ENCODE measurements at places on chromosomes 4 and X.

DNA sequence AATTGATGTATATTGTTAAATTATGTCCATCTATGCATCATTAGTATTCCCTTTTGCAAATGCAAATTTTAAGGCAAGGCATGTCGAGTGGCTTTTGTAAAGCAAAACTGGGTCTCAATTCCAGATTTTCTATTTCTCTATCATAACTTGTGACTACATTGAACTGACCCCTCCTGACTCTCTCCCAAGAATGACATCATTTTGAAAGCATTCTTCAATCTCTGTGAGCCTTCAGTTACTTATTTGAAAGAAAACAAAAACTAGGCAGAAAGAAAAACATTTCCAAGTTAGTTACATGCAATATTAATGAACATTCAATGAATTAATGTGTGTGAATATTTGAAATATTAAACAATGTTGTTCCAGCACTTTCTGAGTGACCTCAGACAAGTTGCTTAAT is 314.3 kb upstream of the CLNK start:
- no peak for DNase-seq

DNA sequence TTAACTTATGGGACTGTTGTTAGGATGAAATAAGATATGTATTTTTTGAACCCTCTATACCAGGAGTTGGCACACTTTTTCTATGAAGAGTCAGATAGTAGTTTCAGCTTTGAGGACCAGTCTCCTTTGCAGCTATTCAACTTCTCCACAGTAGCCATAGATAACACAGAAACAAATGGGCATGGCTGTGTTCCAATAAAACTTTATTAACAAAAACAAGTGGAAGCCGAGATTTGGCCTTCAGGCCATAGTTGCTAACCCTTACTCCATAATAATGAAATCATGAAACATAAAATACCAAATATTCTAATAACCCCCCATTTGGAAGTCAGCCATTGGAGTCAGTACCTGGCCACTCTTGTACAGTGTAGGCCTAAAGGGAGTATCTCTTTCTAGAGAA is 30.6 kb downstream of the ARX start:
- no peak for DNase-seq

DNA sequence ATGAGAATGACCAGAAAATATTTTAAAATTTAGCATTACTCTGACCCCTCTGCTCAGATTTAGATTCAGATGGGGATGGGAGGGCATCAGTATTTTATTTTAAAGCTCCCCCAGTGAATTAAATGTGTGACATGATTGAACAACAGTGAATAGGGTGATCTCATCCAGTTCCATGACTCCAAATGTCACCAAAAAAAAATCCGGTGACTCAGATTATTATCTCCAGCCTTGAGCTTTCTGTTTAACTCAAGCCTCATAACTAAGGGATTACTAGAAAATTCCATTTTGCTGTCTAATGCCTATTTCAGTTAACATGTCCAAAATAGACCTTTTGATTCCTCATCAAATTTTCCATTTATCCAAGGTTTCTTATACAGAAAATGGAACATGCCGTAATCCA is 121.8 kb upstream of the TMEM47 start:
- DNase-seq, result no peak

DNA sequence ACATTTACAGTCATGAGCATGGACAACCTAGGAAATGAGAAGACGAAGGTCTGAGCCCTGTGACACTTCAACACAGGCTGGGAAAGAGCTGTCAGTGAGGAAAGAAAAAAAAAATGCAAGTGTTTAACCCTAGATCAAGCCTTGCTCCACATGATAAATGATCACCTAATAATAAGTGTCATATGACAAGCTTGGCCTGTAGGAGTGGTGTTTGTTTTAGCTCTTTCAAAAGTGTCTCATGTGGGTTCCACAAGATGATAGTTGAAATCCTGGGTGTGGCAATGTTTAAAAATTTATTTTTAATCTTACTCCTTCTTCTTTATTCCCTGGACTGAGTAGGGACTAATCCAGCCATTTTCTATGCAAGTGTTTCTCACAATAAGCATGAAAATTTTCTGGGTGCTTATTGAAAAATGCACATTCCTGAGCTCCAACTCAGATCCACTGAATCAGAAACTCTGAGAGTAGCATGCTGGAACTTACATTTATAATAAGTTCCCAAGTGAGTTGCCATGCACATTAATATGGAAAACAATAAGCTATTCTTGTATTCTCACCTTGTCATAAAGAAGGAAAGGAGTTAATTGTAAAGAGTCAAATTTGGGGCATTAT is 138.3 kb downstream of the AREG start:
- no peak for DNase-seq

GRCh38 chr4:40321574-40322275 is 13.4 kb upstream of the CHRNA9 start:
- peak; percentile 24 for DNase-seq

DNA sequence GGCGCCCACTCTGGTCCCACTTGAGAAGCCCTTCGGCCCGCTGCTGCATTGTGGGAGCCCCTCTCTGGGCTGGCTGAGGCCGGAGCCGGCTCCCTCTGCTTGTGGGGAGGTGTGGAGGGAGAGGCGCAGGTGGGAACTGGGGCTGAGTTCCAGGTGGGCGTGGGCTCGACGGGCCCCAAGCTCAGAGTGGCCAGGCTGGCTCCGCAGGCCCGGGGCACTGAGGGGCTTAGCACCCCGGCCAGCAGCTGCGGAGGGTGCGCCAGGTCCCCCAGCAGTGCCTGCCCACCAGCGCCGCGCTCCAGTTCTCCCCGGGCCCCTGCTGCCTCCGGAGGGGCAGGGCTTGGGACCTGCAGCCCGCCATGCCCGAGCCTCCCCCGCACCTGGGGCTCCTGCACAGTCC is 65.2 kb upstream of the SMIM10 start:
- DNase-seq, result no peak

- DNase-seq, result no peak
Measured at GRCh38 chr4:83832110-83832825, 296.4 kb downstream of the GPAT3 start.

GRCh38 chrX:11591723-11592346 is 73.9 kb downstream of the ARHGAP6 start:
- DNase-seq, result no peak

- DNase-seq, result no peak
Measured at GRCh38 chr4:151048913-151049312, 33.8 kb upstream of the LRBA start.

DNA sequence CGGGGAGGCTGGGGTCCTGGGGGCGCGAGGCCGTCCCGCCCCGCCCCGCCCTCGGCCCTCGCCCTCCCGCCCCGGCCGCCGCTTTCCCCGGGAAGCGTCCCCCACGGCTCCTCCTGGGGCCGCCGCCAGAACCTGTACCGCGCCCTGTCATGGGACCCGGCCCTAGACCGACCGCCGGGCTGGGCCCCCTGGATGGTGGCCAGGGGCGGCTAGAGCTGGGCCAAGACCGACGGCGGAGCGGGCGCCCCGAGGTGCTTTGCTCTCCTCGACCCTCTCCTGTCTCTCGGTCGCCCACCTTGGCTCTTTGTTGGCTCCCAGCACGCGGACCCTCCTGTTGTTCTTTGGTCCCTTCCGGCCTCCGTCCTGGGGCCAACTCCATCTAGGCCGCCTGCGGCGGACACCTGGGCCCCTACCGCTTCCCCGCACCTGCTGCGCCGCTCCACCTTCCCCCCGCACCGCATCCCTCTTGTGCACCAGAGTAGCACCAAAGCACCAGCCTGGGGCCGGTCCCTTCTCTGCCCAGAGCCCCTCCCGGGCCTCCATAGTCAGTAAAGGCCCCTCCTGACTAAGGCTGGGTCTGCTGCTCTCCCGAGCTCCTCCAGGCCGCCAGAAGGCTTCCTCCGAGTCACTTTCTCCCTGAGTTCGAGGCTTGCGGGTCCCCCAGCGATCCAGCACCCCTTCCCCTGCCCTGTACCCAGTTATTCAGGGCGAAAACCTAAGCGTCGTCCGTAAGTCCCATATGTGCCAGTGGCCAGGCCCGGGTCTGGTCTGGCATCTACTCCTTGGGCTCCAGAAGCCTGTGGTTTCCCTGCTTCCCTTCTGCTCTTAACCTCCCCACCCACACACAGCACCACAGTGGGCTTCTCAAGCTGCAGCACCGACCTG is 587 bp downstream of the TACC3 start:
- DNase-seq, result no peak

DNA sequence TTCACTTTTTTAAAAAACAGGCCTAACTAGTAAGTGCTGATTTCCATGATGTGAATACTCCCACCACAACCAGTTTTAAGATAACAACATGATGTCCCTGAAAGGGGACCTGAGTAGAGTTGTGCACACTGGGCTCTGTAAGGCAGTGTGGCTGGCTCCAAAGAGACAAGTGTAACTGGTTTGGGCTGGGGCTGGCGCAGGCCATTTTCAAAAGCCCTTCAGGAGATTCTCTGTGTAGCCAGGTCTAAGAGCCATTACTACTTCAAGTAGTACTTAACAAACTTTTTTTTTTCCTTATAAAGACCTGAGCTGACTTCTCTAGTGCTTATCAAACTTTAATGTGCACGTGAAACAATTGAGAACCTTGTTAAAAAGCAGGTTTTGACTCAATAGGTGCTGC is 4.3 kb downstream of the QRFPR start:
- DNase-seq, result no peak

- DNase-seq, result no peak
Measured at GRCh38 chr4:170931321-170931720, 841.6 kb upstream of the AADAT start.

- no peak for DNase-seq
Measured at GRCh38 chr4:3868211-3869173, 102.3 kb downstream of the ADRA2C start.

GRCh38 chrX:117808426-117808825 is 308.2 kb downstream of the KLHL13 start:
- no peak for DNase-seq

- DNase-seq, result peak; percentile 91
Measured at GRCh38 chrX:115344885-115345614, 55.5 kb downstream of the LUZP4 start.

- DNase-seq, result no peak
Measured at GRCh38 chr4:156792462-156793085, 179.0 kb downstream of the PDGFC start.

GRCh38 chr4:105135785-105136184 is 10.9 kb upstream of the TET2 start:
- DNase-seq, result no peak

- no peak for DNase-seq
Measured at GRCh38 chr4:4185528-4185927, 41.2 kb downstream of the OTOP1 start.

DNA sequence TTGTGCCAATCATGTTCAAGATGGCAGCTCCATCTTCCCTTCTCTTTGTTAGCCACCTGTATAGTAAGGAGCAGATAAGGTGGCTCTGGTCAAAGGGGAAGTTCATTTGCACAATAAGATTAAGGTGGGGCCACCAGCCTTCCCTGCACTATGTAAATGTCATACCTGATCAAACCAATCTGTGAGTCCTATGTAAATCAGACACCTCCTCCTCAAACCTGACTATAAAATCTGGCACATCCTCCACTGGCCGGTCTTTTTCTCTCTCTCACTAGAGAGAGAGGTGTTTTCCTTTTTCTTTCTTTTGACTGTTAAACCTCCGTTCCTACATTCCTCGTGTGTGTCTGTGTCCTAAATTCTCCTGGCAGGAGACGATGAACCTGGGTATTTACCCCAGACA is 572.5 kb upstream of the AADAT start:
- no peak for DNase-seq

- DNase-seq, result no peak
Measured at GRCh38 chrX:66014556-66014955, 25.3 kb downstream of the VSIG4 start.

DNA sequence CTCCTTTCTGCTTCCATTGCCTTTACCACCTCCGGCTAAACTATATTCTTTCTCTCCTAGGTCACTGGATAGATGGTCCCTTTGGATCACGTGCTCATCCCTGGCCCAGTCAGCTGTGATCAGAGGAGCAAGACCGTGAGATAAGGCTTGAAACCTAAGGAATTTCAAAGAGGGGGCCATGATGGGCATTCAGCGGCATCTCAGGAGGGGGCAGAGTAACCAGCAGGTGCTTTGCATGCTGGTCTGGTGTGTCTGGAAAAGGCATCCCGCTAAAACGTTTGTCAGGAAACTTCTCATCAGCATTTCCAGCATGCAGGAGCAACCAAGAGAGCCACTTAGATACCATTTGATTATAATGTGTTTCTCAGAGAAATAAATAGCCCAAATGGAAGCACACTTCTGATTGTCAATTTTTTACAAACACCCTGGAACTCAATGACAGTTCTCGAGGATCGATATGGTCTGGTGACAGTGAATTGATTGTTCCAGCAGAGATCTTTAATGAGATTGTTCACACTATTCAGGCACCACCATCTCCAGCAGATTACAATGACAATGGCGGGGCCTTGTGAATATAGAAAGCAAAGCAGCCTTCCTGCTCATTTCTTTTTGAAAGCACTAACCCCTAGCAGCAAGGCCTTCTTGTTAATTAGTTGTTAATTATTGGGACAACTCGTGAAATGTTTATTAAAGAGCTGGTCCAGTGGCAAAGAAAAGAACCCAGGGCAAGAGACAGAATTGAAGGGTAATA is 327.1 kb downstream of the PTTG2 start:
- no peak for DNase-seq

DNA sequence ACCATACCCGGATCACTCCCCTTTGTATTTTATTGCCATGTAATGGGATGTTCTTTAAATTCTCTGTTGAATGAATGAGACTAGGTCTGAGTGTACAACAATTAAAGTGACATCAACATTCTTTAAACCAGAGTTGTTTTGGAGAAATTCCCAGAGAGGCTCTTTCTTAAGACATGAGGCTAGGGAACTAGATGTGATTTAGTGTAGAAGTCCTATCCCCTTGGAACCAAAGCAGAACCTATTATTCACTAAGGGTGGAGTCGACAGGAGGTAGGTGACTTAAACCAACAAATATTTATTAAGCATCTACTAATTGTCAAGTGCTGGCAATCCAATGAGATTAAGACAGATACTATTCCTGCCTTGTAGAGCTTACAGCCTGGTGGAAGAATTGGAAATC is 1.7 kb downstream of the EIF1AX start:
- no peak for DNase-seq

GRCh38 chr4:186134257-186134656 is 29.8 kb downstream of the FAM149A start:
- DNase-seq, result no peak

GRCh38 chr4:108029016-108029720 is 39.5 kb downstream of the HADH start:
- no peak for DNase-seq

GRCh38 chr4:103150677-103151076 is 47.5 kb downstream of the CENPE start:
- no peak for DNase-seq

- no peak for DNase-seq
Measured at GRCh38 chr4:26321373-26322221, 783 bp downstream of the RBPJ start.

GRCh38 chr4:62927574-62927973 is 1481.7 kb downstream of the TECRL start:
- DNase-seq, result no peak

DNA sequence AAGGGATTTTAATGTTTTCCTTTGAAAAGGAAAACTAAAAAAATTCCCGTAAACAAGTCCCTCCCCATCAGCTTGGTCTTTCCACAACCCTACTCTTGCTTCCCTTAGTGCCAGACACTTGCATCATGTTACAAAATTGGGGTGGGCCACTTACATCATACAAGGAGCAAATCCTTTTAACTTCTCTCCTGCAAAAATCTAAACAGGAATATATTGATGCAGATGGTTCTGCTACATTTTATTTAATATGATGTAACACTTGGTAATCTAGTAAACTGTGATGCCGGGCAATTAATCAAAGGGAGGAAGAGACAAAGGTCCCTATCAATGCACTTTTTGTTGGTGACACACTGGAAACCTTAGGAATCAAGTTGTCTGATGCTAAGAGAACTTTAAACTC is 125.3 kb downstream of the UBE2K start:
- no peak for DNase-seq
